CD4-positive, alpha-beta T cell (primary cell): ENCODE measurements at places on chromosomes 12 and 14.

DNA sequence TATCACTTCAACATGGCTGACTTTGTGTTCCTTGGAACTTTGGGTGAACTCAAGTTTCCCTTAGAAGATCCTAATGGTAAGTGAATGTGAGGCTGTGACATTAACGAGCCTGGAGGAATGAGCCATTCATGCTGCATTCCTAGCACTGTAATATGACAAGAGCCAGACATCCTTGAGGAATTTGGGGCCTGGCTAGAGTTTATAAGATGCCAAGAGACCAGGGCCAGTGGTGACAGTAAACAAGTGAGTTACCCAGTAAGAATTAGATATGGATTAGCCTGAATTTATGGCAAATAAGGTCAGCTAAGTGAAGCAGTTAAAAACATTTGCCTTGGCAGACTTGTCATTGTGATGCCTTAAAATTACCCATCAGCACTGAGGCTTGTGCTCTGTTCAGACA, 232.4 kb downstream of the AKAP6 start:
- H3K4me3 ChIP-seq: no peak overlapping the region
- H3K27ac ChIP-seq: no peak overlapping the region
- no peaks in the 10 kb centered on the region for H3K27me3 ChIP-seq
- peaks cover 7% of the 10 kb centered on the region for H3K4me1 ChIP-seq

DNA sequence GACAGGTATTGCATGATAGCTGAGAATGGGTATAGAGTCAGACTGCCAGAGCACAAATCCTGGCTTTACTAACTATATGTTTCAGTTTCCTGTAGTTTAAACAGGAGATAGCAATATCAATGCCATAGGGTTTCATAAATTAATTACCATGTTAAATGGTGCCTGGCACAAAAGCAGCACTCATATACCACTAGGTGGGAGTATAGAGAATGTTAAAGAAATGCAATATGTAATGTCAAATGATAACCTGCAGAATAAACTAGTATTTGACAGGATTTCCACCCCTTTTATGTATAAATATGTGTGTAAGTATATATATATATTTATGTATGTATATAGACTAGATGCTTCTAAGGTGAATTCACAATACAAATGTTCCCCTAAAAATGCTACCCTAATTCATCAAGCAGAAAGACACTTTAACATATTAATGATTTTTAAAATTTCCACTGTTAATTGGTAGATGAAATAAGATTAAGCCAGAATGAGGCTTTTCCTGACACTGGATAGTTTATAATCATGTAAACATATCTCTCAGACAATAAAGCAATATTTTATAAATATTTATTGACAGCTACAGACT, 8.6 kb downstream of the WDR89 start:
- H3K36me3 ChIP-seq: peaks cover 9% of the 10 kb centered on the region
- H3K4me1 ChIP-seq: peaks cover 2% of the 10 kb centered on the region
- H3K27me3 ChIP-seq: no peaks in the 10 kb centered on the region
- no peak overlapping the region for H3K27ac ChIP-seq
- H3K4me3 ChIP-seq: no peak overlapping the region

- no peak for DNase-seq
- no peak overlapping the region for H3K27ac ChIP-seq
Observed at GRCh38 chr12:2378835-2379330, 326.1 kb downstream of the CACNA1C start.

- no peak overlapping the region for H3K4me3 ChIP-seq
- no peak overlapping the region for H3K27ac ChIP-seq
- H3K4me1 ChIP-seq: no peaks in the 10 kb centered on the region
Observed at GRCh38 chr14:106080922-106081321, 554.5 kb downstream of the TMEM121 start.

DNA sequence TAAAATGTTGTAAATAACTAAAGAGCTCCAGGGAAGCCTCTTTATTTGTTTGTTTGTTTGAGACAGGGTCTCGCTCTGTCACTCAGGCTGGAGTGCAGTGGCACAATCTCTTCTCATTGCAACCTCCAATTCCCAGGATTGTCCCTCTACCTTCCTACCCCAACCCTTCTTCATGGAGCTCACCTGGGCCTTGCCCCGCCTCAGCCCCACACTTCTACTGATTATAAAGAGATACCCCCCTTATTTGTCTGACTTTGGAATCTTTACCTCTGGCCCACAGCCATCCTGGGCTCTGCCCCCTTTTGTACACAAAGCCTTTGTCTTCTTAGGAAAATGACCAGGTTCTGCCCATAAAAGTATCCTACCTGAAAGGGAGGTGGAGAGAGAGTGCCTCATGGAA, 9.1 kb upstream of the BLTP3B start:
- no peak overlapping the region for H3K4me3 ChIP-seq
- DNase-seq: no peak
- no peak overlapping the region for H3K27ac ChIP-seq
- H3K27me3 ChIP-seq: no peaks in the 10 kb centered on the region
- H3K36me3 ChIP-seq: no peaks in the 10 kb centered on the region
- peaks cover 6% of the 10 kb centered on the region for H3K4me1 ChIP-seq

DNA sequence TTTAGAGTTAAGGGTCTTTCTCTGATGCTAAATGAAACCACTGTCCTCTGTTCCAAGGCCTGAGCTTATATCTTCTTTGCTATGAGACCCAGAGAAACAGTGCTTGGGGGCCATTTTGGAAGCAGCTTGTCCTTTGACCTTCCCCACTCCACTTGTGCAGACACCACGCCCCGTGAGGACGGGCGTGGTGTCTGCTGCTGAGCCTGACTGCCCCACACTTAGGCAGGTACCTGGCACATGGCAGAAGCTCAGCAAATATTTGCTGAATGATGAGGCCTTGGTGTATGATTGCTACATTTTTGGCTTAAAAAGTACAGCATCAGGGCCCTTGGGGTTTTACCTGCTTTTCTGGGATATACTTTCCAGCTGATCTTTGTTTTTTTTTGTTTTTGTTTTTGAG, 69.9 kb downstream of the RASSF3 start:
- H3K36me3 ChIP-seq: peaks cover 3% of the 10 kb centered on the region
- no peak for DNase-seq
- no peaks in the 10 kb centered on the region for H3K27me3 ChIP-seq
- peaks cover 97% of the 10 kb centered on the region for H3K4me1 ChIP-seq
- H3K27ac ChIP-seq: peak overlapping the region; percentile 80

DNA sequence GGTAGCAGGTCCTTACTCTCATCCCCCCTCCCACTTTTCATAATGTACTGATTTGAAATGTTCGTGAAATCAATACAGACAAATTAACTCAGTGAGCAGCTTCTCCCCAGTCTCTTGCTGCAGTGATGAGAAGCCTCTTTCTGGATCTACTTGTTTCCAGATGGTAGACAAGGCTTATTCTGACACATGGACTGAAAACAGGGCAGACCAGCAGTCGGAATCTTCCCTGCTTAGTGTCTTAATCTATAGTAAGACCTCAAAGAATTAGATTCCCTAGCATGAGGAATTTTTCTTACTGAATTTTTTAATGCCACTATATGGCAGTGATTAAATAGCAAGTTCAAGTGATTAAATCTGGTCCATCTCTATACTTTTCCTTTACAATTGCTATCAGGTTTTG, 120.1 kb downstream of the RGS6 start:
- no peaks in the 10 kb centered on the region for H3K4me1 ChIP-seq
- no peak overlapping the region for H3K27ac ChIP-seq
- no peak for DNase-seq
- no peaks in the 10 kb centered on the region for H3K36me3 ChIP-seq

- H3K27ac ChIP-seq: no peak overlapping the region
- no peak overlapping the region for H3K4me3 ChIP-seq
Observed at GRCh38 chr14:61561657-61562276, 133.5 kb upstream of the HIF1A start.

DNA sequence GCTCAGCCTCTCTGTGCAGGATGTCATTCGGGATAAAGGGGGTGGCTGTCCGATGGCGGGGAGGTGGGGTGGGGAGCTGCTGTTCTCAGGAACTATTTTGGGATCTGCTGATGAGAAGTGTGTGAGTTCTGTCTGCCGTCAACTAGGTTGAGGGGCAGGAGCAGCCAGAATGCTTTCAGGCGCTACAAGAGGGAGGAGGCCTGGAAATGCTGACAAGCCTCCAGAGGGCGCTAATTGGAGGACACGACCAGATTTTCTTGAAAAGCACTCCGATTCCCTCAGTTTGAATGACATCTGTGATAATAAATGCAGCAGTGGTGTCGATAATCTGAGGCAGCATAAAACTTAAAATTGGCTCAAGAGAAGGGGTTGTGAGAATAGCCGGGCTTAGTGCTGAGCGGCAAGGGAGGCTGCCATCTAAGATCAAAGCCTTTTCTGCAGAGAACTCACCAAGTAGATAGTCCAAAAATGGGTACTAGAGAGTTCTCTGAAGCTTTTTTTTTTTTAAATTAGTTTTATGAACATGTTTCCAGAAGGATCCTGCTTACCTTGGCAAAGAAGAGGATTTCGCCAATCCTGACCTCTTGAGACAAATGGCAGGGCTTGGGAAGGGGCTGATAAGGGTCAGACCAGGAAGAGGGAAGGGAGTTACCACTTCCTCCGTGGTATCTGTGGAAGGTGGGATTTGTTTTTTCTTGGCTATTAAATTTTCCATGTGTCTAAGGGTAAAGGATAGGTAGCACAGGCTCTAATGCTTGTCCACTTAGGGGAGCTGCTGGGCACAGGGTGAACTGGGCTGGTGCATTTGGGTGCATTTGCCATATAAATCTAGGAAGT, 94.4 kb downstream of the CRACR2A start:
- H3K4me1 ChIP-seq: no peaks in the 10 kb centered on the region
- DNase-seq: peak; percentile 57
- H3K4me3 ChIP-seq: no peak overlapping the region
- peaks cover 88% of the 10 kb centered on the region for H3K36me3 ChIP-seq
- H3K27ac ChIP-seq: no peak overlapping the region
- H3K27me3 ChIP-seq: no peaks in the 10 kb centered on the region

DNA sequence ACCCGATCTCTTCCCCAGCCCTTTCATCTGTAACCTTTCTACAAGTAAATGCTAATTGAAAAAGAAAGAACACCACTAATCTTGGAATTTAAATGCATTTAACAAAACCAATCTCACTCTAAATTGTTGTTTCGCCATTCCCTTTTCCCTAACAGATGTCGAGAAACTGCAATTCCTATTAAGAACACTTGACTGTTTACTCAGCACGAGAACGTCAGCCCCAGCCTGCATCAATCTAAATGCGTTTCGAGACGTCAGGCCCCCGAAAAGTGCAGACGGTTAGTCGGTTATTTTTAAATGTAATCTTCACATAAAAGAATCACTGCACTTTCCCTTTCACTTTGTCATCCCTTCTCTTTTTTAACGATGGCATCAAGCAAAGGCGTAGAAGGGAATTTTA, 837.6 kb downstream of the VRK1 start:
- peak; percentile 14 for DNase-seq
- H3K27ac ChIP-seq: no peak overlapping the region
- no peaks in the 10 kb centered on the region for H3K36me3 ChIP-seq
- peak overlapping the region; percentile 49 for H3K4me3 ChIP-seq

GRCh38 chr14:104633276-104634137, 28.9 kb upstream of the TMEM179 start:
- no peaks in the 10 kb centered on the region for H3K27me3 ChIP-seq
- H3K4me1 ChIP-seq: no peaks in the 10 kb centered on the region
- no peak for DNase-seq
- H3K4me3 ChIP-seq: no peak overlapping the region
- no peak overlapping the region for H3K27ac ChIP-seq
- no peaks in the 10 kb centered on the region for H3K36me3 ChIP-seq

DNA sequence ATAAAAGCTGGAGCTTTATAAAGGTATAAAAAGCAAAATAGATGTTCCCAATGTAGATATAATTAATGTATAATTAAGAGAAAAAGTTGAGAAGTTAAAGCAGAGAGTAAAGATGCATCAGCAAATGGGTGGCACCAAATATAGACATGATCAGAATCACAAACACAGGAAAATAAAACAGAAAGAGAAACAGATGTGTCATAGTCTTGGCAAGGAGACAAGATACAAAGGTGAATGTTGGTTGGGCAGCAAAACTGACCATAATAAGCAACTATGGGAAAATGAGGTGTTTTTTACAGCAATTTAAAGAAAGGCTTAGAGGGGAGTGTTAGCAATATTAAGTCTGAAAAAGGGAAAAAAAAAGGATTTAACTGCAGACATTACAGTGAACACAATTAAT, 135.4 kb upstream of the CLEC14A start:
- H3K4me1 ChIP-seq: no peaks in the 10 kb centered on the region
- H3K27ac ChIP-seq: no peak overlapping the region
- H3K4me3 ChIP-seq: no peak overlapping the region
- no peaks in the 10 kb centered on the region for H3K36me3 ChIP-seq
- H3K27me3 ChIP-seq: no peaks in the 10 kb centered on the region

- H3K4me3 ChIP-seq: no peak overlapping the region
- no peak for DNase-seq
- no peak overlapping the region for H3K27ac ChIP-seq
- no peaks in the 10 kb centered on the region for H3K4me1 ChIP-seq
- no peaks in the 10 kb centered on the region for H3K27me3 ChIP-seq
Observed at GRCh38 chr14:23621204-23621931, 14.8 kb upstream of the DHRS2 start.

DNA sequence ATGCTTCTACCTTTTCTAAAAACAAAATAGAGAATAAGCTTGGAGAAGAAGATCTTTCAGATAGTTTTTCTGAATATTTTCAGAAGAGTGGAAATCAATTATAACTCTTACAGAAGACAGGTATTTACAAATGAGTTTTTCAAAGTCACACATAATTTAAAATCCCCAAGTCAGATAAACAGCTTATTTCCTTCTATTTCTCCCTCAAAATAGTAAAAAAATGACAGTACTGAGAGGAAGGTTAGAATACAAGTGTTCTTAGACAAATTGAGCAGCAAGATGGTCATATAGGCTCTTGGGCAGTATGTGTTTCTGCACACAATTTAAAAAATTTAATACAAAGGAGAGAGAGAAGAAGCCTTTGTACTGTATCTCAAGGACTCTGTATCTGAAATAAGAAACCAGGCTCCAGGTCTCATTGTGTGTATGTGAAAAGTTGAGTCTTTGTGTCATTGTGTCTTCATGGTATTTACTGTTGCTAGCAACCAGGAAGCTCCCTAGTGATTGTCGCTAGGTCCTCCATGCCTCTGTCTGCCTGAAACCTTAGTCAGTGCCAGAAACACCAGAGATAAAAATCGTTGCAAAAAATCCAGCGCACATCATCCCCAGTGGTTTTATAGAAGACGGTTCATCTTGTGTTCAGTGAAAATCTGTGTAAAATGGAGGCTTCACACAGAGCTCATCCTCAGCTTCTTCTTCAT, 12.9 kb upstream of the TUBA1A start:
- H3K4me1 ChIP-seq: peaks cover 3% of the 10 kb centered on the region
- no peak overlapping the region for H3K27ac ChIP-seq
- no peak for DNase-seq
- H3K27me3 ChIP-seq: no peaks in the 10 kb centered on the region
- H3K36me3 ChIP-seq: no peaks in the 10 kb centered on the region

DNA sequence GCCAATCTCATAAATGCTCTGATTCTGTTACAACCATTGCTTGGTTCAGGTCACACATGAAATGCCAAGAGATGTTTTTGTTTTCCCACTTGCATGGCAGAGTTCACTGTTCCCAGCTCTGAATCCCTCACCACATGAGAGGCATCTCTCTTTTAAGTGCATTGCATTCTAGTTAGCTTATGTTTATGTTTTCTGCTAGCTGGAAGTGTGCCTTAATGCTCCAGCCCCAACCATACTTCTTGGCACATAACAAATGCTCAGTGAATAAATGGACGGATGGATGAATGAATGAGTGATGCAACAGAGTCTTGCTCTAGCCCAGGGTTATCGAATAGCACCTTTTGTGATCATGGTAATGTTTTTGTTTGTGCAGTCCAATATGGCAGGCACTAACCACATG, 197.3 kb downstream of the PPM1H start:
- H3K27me3 ChIP-seq: no peaks in the 10 kb centered on the region
- no peak overlapping the region for H3K27ac ChIP-seq
- H3K4me1 ChIP-seq: no peaks in the 10 kb centered on the region
- no peak overlapping the region for H3K4me3 ChIP-seq
- no peaks in the 10 kb centered on the region for H3K36me3 ChIP-seq
- no peak for DNase-seq
